Activated T-helper 2 cell treated with anti-CD3 and anti-CD28 coated beads, Interferon-gamma antibody, Interleukin-2, Interleukin-4, amounts not matched to agents 10 μg/mL and 5 μg/mL and 100 μg/mL, durations not matched to agents 14 hours and 24 hours and 36 hours (primary cell): ENCODE measurements at places on chromosomes 7 and 10.

DNA sequence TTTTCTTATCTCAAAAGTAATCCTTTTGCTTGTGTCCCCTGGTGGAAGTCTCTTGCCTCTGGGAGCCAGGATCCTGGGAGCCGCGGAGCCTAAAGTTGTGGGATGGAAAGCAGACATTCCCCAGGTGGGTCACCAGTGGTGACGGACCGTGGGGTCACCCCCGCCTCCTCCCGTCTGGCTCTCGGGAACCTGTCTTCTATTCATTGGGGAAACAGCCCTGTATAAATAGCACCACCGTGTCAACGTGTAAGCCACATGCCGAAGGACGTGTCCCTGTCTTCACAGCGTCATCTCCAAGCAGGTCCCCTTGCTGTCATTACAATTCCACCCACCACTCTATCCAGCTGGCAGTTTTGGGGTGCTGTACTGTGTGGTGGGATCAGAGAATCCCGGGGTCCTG lies 87.5 kb downstream of the ELFN1 start:
- DNase-seq: no peak

GRCh38 chr10:12476656-12477055 lies 127.3 kb downstream of the CAMK1D start:
- no peak for DNase-seq

DNA sequence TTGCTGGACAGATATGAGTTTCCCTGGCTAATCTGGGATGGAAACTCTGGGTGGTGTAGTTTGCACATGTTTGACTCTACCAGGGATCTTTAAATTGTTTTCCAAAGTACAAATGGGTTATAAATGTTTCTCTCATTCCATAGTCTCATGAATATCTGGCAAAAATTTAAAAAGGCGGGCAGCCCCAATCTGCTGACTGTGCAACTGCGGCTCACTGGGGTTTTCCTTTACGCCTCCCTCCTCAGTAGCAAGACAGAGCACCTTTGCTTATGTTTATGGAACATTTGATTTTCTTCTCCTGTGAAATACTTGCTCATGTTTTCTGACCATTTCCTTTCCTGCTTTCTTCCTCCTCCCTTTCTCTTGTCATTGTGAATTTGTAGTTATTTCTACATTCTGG lies 105.0 kb downstream of the ADAM12 start:
- DNase-seq: no peak

DNA sequence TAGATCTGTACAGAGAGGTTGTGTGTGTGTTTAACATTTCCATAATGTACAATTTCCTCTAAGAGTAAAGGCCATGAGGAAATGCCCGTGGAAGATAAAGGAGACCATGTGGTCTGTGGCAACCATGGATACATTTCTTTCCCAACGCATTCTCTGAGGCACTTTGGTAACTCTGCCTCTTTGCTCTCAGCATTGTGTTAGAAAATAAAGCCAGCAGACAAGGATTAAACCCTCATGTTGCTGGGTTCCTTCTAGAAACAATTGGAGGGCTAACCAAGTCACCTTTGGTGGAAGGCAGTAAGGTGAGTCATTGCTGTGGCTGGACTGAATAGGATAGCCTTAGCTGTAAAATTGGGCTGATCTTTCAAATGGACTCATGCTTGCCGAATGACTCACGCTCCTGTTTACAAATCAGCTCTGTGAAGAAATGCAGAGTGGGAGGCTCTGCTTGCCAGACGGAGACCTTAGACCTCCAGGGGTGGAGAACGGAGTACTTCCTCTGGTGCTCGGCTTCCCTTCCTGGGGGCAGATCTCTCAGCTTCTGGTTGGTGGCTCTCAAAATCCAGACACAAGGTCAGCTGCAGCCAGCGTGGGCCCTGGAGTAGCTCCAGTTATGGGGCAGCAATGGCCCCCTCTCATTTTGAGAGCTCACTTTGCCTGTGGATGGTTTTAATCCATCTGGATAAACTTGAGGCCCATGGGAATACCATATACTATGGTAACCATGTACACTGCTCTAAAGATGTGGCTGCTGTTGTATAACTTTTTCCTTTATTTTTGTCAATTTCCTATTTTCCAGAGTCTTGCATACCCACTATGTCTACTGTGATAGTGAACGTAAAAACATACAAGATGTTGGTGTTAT lies 137.3 kb downstream of the TCF7L2 start:
- no peak for DNase-seq

DNA sequence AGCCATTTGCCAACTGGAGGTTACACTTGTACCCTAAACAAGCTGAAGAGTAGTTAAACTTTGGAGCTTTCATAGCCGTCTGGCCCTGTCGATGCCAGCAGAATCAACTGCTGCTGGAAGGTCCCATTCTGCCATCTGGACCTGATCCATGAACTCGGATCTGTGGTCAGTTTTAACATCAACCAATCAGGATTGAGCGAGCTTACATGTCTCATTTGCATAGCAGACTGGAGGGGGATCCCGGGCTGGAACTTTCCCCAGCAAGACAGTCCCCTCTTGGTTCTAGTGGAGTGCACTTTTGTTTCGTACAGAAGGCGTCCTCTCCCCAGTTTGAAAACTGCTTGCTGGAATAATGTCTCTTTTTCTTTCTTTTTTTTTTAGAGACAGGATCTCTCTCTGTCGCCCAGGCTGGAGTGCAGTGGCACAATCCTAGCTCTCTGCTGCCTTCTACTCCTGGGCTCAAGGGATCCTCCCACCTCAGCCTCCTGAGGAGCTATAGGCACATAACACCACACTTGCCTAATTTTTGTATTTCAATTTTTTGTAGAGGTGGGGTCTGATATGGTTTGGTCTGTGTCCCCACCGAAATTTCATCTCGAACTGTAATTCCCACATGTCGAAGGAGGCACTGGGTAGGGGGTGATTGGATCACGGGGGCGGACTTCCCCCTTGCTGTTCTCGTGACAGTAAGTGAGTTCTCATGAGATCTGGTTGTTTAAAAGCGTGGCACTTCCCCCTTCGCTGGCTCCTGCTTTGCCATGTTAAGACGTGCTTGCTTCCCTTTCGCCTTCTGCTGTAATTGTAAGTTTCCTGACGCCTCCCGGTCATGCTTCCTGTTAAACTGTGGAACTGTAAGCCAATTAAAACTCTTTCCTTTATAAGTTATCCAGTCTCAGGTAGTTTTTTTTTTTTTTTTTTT lies 42.8 kb upstream of the SEPHS1 start:
- DNase-seq: no peak

DNA sequence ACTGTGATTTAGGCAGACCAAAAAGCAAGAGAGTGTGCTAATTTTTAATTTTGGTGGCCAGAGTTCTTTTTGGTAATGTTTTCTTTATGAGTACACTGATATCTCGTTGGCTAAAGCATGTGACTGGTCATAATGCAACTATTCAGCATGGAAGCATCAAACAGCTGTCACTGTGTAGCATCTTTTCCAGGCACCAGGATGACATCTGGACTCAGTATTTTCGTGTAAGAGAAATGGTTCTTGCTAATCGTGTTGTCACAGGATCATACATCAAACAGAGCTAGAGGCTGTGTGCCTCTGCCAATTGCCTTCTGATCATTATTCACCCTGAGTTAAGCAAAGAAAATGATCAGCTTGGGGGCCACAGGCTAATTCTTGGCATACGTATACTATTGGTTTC lies 118.9 kb downstream of the SND1 start:
- DNase-seq: no peak

DNA sequence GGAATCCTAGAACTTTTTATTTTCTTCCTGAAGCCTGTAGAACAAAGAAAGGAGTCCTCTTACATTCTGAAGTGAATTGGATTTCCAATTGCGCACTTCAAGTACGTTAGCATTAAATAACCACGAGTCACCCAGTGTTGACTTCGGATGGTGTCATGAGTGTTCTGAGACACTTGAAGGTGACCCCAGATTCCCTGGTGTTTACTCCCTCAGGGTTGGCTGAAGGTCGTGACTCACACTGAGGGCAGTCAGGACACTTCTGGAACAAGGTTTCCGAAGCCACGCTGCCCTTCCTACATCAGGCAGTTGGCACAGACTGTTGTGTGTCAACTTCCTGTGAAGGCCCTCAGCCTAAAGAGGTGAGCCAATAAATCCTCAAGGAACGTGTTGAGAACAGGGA lies 186.6 kb upstream of the CELF2 start:
- no peak for DNase-seq
